ENCODE measurements at places on chromosomes 4 and X.

GRCh38 chr4:73998040-73999011 is at the start of gene CXCL5:
Gene CXCL5 (minus strand): TSS chr4:73998677. CDS start chr4:73998581, 96 bp downstream.
- DNase-seq: no peak

- DNase-seq: no peak
Measured at GRCh38 chr4:47505666-47506065, 20.6 kb downstream of the ATP10D start.

GRCh38 chr4:84249521-84249920 is 249.6 kb downstream of the NKX6-1 start:
- DNase-seq: no peak

GRCh38 chrX:107565015-107565414 is 63.3 kb upstream of the PRPS1 start:
- no peak for DNase-seq

DNA sequence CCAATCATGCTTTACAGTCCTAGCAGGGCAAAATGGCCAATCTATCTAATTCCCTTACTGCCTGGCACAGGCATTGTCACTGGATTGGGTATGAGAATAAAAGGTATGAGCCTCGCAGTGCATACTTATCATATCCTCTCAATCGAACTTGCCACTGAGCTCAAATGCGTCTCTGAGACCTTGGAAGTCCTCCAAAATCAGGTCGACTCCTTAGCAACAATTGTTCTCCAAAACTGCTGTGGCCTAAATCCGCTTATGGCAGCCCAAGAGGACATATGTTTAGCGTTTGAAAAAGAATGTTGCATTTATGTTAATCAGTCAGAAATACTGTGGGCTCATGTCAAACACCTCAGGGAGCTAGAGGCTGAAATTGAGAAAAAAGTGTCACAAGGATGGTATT is 69.7 kb downstream of the SPIN4 start:
- DNase-seq: no peak

- no peak for DNase-seq
Measured at GRCh38 chrX:117327373-117327772, 789.2 kb downstream of the KLHL13 start.

DNA sequence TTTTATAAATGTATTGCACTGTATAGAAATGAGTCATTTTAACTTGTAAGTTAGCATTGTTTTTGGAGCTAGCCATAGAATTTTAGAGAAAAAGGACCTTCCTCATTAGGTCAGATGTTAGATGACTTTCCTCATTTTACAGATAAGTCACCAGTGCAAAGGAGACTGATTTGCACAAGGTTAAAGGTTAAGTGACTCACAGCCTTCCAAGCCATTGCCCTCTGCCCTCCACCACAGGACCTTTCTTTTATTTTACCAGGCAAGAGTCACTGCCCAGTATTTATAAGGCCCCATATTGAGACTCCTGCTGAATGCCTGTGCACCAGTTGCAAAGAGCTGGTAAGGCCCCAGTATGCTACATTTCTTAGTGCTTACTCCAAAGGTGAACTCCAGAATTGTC is 4.2 kb upstream of the ABCG2 start:
- DNase-seq: no peak

- no peak for DNase-seq
Measured at GRCh38 chr4:52659722-52660261, 691 bp upstream of the USP46 start.

DNA sequence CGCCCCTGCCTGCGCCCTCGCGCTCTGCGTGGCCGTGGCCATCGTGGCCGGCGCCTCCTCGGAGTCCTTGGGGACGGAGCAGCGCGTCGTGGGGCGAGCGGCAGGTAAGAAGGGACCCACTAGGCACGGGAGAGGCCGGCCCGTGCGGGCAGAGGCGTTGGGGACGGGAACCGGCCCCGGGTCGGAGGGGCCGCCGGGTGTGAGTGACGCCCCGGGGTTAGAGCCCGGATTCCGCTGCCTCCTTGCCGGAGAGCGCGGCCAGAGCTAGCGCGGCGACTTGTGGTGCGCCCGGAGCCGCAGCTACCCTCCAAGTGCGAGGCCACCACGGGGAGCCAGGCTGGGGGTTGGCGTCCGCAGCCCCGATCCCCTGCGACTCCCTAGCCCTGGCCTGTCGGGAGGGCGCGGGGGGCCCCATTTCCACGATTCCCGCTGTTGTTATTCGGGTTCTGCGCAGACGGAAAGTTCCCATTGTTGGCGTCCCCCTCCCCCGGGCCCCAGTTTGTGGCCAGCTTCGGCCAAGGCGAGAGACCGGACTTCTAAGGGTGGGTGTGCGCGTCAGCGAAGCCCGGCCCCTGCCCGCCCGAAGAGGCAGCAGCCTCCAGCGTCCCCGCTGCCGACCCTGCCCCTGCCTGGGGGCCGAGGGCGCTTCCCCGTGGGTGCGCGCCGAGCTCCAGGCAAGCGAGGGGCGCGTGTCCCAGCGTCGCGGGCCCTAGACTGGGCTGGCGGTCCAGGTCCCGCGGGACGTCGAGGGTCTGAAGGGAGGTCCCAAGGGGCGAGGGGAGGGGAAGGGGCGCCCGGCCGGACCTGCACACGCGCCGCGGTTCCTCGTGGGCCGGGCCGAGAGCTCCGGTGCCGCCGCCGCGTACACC is 1.1 kb downstream of the FGFR3 start:
- no peak for DNase-seq

DNA sequence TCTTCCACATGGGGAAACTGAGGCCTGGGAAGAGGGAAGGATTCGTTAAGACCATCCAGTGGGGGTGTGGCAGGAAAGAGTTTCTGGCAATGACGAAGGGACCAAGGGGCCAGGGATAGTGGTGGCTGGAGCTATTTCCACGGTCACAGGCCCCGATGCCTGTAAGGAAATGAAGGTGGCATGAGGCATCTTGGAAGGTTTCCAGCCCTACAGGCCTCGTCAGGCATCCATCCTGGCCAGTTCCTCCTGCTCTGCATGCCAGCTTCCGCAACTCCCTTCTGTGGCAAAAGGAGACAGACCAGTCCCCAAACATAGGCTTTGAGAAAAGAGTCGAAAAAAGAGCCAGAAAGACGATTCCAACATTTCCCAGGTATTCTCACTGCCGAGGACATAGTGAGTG is 9.2 kb upstream of the C4orf50 start:
- DNase-seq: no peak

DNA sequence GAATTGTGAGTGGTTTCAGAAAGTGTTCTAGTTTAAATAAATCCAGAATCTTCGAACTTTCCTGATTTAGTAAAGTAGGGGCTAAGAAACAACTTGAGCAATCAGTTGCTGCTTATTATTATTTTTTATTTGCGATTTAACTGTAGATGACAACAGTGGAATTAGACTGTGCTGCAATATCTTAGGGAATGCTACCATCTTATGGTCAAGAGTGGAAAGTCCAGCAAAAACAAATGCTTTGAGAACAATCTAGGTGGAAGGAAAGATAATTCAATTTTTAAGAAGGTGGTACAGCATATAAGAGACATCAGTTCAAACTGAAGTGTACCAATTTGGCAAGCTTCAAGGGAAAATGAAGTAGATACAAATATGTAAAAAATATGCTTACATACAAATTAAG is 73.3 kb downstream of the CYLC1 start:
- no peak for DNase-seq

GRCh38 chr4:69445388-69445787 is 50.3 kb downstream of the UGT2B4 start:
- no peak for DNase-seq

- no peak for DNase-seq
Measured at GRCh38 chr4:16942491-16942890, 44.0 kb upstream of the LDB2 start.

DNA sequence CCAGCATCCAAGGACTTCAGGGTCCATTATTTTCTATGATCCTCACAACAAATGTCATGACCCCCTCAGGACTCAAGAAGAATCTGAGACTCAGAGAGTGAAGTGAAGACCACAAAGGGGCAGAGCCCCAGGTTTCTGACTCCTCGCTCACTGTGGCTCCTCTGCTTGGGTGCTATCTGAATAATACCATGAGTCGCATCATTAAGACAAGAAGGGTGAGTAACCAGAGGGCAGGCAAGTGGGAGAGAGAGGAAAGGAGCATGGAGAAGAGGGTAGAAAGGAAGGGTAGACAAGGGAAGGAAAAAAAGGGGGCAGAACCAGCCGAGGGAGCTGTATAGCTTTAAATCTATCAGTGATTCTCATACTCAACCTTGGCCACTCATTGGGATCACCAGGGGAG is 15.5 kb upstream of the HSD17B10 start:
- no peak for DNase-seq

DNA sequence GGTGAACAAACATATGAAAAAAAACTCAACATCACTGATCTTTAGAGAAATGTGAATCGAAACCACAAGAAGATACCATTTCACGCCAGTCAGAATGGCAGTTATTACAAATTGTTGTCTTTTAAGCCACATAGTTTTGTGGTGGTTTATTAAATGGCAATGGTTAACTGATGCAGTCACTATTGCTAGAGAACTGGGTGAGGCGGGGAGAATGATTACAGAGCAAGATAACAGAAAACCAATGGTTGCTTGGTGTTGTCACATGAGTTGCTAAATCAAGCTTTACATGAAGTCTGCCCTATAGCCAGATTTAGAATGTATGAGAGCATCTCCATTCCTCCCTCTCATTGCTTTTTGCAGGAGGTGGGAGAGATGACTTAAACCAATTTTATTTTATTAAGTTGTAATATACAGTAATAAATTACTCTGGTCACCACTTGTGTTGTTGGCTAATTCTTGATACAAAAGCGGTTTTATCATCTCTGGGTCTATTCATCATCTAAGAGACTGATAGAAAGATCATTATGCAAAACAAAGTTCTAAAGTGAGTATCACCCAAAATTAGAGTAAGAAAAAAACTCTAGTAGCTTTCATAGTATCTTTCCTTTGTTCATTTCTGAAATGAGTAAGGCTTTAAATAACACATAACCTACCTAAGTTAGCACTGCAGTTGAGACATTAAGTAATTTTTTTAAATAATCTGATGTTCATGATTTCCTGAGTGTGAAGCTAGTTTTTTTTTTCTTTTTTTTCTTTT is 859.5 kb downstream of the STIM2 start:
- DNase-seq: no peak

GRCh38 chrX:84873176-84873575 is 130.5 kb upstream of the APOOL start:
- DNase-seq: no peak

GRCh38 chr4:151864068-151864467 is 103.3 kb upstream of the GATB start:
- DNase-seq: no peak

GRCh38 chrX:26954029-26954428 is 509.1 kb downstream of the PPP4R3C start:
- no peak for DNase-seq

- DNase-seq: no peak
Measured at GRCh38 chr4:108681321-108681809, 31.0 kb downstream of the OSTC start.

- no peak for DNase-seq
Measured at GRCh38 chr4:67550857-67551256, 5.6 kb upstream of the CENPC start.

DNA sequence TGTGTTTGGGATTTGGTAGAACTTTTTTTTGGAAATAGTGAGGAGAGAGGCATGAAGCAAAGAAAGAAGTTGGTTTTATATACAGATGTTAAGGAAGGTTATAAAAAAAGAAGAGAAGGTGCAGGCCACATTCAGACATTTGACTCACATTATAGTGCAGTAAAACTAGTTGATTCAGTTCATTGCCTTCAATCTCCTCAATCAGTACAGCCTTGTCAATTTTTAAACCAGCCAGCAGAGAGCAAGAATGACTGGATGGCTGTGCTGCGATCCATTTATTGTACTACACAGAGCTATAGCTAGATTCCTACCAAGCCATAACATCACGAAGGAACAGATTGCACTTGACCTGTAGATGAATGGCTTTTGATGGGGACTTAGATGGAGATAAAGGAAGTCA is 79.7 kb upstream of the LSM6 start:
- DNase-seq: no peak

DNA sequence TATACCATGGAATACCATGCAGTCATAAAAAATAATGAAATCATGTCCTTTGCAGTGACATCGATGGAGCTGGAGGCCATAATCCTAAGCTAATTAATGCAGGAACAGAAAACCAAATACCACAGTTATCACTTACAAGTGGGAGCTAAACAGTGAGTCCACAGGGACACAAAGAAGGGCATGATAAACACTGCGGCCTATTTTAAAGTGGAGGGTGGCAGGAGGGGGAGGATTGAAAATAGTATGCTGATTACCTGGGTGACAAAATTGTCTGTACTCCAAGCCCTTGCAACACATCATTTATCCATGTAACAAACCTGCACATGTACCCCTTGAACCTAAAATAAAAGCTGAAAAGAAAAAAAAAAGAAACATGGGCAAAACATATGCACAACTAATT is 16.7 kb upstream of the SLC9B1 start:
- DNase-seq: no peak

DNA sequence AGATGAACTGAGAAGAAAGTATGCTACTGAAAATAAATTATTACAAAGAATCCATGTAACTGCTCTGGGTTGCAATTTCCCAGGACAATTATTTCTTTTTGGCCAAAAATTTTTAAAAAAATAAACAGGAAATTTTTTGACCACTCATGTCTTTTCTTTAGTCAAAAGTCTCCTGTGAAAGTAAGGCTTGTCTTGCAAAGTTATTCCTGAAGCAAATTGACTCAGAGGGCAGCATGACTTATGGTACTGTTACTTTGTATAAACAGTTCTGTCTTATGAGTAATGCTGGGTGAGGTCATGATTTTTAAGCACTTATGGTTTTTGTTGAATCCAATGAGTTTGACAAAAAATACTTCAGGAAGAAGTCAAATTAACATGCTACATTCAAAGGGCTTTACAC is 292.8 kb upstream of the ARSJ start:
- peak; percentile 90 for DNase-seq

DNA sequence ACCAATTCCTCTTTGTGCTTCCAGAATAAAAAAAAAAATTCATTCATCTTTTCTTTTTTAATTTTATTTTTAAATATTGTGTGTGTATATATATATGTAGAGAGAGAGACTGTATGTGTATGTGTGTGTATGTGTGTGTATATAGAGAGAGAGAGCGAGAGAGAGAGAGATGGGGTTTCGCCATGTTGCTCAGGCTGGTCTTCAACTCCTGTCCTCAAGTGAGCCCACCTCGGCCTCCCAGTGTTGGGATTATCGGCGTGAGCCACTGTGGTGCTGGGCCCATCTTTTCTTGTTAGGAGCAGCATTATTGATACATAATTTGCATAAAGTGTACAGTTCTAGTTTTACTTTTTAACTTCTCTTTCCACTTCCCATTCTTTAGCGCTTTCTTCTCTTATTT is 33.6 kb downstream of the KDM6A start:
- no peak for DNase-seq

DNA sequence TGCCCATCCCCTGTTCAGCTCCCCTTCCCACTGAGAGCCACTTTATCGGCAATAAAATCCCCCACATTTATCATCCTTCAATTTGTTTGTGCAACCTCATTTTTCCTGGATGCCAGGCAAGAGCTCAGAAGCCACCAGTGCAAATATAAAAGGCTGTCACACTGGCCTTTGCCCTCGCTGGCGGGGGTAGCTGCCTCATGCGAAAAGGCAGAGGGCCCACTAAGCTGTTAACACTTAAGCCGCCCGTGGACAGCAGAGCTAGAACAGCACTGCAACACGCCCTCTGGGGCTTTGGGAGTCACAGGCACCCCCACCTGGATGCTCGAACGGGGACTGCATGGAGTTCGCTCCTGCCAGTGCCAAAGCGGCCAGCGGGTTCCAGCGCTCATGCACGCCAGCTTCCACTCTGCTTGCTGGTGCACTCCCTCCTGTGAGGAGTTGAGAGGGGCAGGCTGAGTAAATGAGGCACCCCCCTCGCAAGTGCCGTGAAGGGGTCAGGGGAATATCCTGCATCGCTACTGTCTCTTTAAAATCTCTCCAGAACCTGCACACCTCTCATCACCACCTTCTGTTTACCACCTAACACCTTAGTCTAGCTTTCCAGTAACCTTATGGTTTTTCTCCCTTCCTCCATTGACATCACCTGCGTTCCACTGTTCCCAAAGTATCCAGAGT is 99.5 kb downstream of the SORBS2 start:
- no peak for DNase-seq
